Activated T-helper 9 cell treated with anti-CD3 and anti-CD28 coated beads, Interleukin-2, amount 50 U/mL, for 16 hours (primary cell): ENCODE measurements at places on chromosomes 5 and 9.
A peak's percentile ranks its signal among the peaks of the same experiment; 100 is the strongest.

- no peak for DNase-seq
Observed at GRCh38 chr5:171707442-171707792, 78.2 kb upstream of the SMIM23 start.

GRCh38 chr5:313265-313664 is 8.2 kb upstream of the AHRR start:
- DNase-seq = no peak

GRCh38 chr9:32258482-32258881 is 126.0 kb upstream of the ACO1 start:
- DNase-seq = no peak

- DNase-seq = no peak
Observed at GRCh38 chr9:26181836-26182235, 503.6 kb upstream of the TUSC1 start.

- DNase-seq = no peak
Observed at GRCh38 chr5:39019254-39019653, 54.9 kb downstream of the RICTOR start.

DNA sequence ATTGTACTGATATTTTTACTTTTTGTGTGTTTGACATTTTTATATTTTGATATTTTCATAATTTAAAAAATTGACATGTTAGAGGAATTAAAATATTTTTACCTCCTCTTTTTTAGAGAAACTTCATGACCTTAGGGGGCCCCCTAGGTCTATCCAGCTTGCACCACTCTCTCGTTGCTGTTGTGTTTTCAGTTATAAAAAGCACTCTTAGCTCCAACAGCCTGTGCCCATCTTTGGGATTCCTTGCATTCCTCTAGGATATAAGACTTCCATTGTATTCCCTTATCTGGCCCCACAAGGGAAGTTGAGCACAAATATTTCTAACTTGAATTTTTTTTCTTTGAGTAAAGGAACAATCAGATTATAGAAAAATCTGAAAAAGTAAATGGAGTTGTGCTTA is 245.3 kb downstream of the SH3GL2 start:
- no peak for DNase-seq

DNA sequence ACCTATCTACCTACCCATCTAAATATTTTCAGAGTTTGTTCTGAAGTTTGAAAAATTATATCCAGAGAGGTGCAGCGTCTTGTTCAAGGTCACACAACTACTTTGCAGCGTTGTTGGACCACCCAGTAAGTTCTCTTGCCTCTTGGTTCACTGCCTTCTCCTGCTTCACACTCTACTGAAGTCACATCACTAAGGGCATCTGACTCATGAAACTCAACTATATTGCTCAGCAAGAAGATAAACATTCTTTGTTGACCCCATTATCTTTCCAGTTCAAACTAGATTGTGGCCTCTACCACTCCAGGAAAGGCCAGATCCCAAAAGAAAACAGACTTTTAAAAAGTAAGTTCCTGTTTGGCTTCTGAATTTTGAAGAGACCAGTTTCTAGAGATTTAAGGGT is 326.9 kb downstream of the SLIT3 start:
- no peak for DNase-seq

GRCh38 chr5:11903614-11904264 is 507 bp downstream of the CTNND2 start:
- DNase-seq = no peak

DNA sequence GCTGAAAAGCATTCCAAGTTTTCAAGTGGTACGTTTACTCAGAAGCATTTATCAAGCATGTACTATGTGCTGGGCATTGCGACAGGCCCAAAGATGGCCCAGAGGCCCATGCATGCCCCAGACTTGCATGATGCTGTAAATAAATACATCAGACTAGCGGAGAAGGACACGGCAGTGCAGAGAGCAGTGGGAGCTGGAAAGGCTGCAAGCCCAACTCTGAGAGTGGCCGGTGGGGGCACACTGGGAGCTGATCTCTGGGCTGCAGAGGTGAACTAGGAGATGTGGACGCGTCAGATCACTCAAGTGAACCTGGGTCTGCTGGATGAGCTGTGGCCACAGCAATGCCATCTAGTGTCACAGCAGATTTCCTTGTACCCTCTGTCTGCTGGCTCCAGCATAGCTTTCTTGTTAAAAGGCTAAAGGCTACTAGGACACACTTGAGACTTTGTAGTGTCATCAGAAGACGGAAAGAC is 246.9 kb downstream of the FANCC start:
- no peak for DNase-seq

DNA sequence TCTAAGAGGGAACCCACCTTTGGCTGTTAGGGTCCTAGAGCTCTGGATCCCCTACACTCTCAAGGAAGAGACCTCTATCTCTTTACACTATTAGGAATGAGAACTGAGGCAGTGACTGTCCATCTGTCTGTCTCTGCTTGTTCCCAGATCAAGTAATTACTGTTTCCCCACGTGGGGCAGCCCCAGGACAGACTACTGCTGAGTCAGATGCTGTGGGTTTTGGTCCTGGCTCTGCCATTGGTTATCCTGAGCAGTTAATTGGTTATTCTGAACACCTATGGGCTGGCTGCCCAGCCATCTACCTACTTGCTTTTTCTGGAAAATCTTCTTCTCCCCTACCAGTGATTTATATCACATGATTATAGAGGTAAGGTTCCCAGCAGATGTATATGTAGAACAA is 33.3 kb downstream of the FBXO10 start:
- DNase-seq = no peak

DNA sequence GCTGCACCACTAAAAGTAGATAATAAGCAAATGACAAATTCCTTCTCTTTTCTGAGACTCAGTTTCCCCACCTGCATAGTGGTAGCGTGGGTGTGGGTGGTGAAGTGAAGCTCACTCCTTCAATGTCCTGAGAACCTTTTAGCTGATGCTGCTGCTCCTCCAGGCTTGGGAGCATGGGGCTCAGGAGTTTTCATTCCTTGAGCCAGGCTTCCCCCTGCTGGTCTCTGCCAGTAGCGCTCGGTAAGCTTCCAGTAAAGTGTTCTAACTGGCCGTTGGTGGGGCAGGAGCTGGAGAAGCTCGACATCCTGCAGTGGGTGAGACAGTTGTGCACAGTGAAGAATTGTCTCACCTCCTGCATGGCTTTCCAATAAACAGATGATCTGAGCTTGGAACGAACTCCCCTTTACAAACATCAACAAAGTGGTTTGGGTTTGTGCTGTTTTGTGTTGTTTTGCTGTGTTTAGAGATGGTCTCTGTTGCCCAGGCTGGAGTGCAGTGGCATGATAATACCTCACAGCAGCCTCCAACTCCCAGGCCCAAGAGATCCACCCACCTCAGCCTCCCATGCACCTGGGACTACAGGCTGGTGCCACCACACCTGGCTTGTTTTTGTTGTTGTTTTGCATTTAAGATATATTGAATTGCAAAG is 34.6 kb downstream of the SPARC start:
- peak; percentile 28 for DNase-seq
